ENCODE measurements at places on chromosomes 16 and 17. TPM values are rescaled to one million over a fixed set of nuclear protein-coding genes. Genes with fewer than 3 reads are reported as not detected.

TVP23A gene
- 0.60 TPM for total RNA-seq

DNAAF8 gene
- 0.22 TPM for total RNA-seq

CMTM2 gene
- 0.46 TPM for total RNA-seq

MRPL45 gene
- 27.9 TPM for total RNA-seq

KRT27 gene
- total RNA-seq, result not detected

STAT3 gene
- 158 TPM for total RNA-seq

KRT40 gene
- 0.22 TPM for total RNA-seq

KCNH4 gene
- 0.06 TPM for total RNA-seq

CEP20 gene
- 26.8 TPM for total RNA-seq

PSMD11 gene
- 99.2 TPM for total RNA-seq

PRKCB gene
- 7.4 TPM for total RNA-seq

EFCAB5 gene
- 4.1 TPM for total RNA-seq

SNAI3 gene
- 0.82 TPM for total RNA-seq

CLDN7 gene
- 586 TPM for total RNA-seq

NPIPA8 gene
- 0.67 TPM for total RNA-seq

PLLP gene
- total RNA-seq, result 8.6 TPM

MYL4 gene
- total RNA-seq, result 1.4 TPM
